ENCODE measurements at places on chromosomes 13 and 19. TPM values are rescaled to one million over a fixed set of nuclear protein-coding genes. Genes with fewer than 3 reads are reported as not detected.

The RAB4B gene
- 7.7 TPM for total RNA-seq

The HIPK4 gene
- under 0.01 TPM for total RNA-seq

The TMIGD2 gene
- not detected for total RNA-seq

The PPM1N gene
- 0.90 TPM for total RNA-seq

The SLC17A7 gene
- total RNA-seq: 0.09 TPM

The LSM7 gene
- total RNA-seq: 113 TPM

The UNC13A gene
- 0.09 TPM for total RNA-seq

The CD37 gene
- total RNA-seq: not detected

The ZNF470 gene
- 3.1 TPM for total RNA-seq

The NCCRP1 gene
- total RNA-seq: not detected

The PPAN gene
- 39.1 TPM for total RNA-seq

The APC2 gene
- total RNA-seq: 0.09 TPM

The ZNF580 gene
- total RNA-seq: 1.7 TPM

The SULT2A1 gene
- total RNA-seq: not detected

The ATP7B gene
- total RNA-seq: 5.6 TPM

The VAV1 gene
- not detected for total RNA-seq

The DYRK1B gene
- 15.0 TPM for total RNA-seq

The THSD8 gene
- total RNA-seq: not detected
